Activated CD4-positive, alpha-beta T cell treated with anti-CD3 and anti-CD28 coated beads, Interleukin-2, amount 50 U/mL, for 24 hours (primary cell): ENCODE measurements at places on chromosomes 7 and 10.

DNA sequence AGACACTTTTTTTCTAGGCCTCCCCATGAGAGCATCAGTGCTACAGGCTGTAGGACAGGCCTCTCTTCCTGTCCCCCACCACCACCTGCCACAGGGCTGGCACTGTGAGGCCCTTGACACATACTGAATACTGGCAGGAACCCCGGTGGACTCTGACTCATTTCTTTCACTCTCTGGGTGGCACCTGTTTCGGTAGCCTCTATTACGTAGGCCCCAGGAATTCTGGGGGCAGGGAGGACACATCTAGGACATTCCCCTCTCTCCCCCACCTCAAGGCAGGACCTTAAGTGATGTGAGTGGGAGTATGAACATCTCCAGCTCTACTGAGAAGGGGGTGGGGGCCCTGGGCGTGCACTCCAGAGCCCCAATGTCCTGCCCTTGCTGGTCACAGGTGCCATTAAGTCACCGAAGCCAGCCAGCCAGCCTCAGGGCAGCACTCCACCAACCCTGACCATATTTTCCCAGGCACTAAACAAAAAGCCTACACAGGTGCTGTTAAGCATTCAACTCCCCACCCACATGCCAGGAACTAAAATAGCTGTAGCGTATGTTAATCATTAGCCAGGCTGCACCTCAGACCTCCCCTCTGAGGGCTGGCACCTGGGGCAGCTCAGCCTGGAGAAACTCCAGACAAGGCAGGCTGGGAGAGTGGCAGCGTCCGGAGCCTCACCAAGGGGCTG is 8.9 kb downstream of the ANXA11 start:
- DNase-seq, result peak; percentile 54

GRCh38 chr10:22250897-22251660 is 33.3 kb upstream of the EBLN1 start:
- no peak for DNase-seq

DNA sequence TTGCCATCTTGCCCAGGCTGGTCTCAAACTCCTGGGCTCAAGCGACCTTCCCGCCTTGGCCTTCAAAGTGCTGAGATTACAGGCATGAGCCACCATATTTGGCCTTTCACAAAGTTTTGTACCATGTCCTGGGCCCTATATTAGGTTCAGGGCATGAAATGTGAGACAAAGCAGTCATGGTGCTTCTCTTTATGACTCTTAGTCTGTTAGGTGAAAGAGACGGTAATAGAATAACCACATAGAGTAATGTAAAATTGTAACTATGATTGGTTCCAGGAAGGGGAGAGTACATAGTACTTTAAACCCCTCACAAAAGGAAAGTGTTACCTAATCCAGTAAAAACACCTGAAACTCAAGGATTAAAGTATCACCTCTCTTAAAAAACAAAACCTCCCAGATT is 144.7 kb downstream of the SPAG6 start:
- no peak for DNase-seq

GRCh38 chr10:113713640-113713982 is 33.9 kb downstream of the CASP7 start:
- no peak for DNase-seq

DNA sequence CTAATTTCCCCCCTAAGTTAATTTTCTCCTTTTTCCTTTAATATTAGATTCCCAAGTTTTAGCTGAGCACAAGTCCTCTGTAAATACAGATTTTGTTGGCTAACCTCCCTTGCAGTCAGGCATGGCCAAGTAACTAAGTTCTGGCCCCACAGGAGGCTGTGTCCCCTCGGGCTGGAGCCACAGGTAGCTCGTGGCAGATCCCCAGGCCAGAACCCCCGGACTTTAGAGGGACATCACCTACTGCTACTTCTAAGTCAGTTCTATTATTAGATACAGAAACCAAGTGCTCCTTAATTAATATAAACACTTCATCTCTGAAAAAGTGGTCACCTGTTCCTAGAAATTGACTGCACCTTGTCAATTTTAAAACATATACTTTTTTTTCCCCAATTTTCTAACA is 46.1 kb upstream of the NCAPG2 start:
- DNase-seq, result no peak

DNA sequence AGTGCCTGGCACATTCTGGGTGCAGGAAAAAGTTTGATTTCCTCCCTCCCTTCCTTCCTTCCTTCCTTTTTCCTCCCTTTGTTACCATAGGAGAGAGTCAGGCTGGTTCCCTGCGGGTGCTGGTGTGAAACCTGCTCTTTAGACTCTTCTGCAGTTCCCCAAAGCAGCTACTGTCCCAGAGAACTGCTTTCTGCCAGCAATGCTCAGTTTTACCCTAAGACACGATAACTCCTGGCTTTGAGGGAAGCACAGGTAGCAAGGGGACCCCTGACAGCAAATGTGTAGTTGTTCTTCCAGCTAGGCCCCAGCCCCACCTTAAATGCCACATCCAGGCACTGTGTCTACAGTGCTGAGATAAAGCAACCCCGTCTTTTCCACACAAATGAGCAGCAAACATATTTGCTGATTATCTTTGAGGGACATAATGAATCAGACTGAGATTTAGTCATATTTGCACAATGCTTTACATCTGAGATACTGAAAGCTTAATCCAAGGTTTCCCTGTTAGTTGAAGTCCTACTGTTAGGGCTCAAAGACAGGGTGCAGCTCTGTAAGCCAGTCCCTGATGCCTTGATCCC is 55.5 kb downstream of the MET start:
- DNase-seq, result no peak

- no peak for DNase-seq
These were observed 41.8 kb downstream of the COL17A1 start for GRCh38 chr10:104043854-104044253.

DNA sequence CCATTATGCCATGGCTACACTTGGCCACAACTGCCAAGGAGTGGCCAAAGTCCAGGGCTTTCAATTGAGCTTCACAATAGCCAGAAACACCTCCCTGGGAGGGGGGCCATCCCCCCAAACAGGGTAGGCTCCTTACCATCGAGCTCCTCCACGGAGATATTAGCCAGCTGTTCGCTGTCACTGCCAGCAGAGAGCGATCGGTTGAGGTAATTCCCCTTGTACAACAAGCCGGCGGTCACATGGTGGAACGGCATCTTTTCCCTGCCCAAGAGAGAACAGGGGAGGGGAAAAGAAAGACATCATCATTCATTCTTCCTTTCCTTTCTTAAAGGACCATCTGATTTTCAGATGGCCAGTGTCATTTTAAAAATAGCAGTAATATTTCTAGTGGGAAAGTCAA is 133.6 kb downstream of the CALN1 start:
- DNase-seq, result no peak

GRCh38 chr7:122468945-122469344 is 164.4 kb upstream of the FEZF1 start:
- no peak for DNase-seq

GRCh38 chr10:100993986-100994708 is 5.5 kb upstream of the LZTS2 start:
- no peak for DNase-seq

GRCh38 chr10:107577221-107577620 is 412.7 kb upstream of the SORCS1 start:
- no peak for DNase-seq

DNA sequence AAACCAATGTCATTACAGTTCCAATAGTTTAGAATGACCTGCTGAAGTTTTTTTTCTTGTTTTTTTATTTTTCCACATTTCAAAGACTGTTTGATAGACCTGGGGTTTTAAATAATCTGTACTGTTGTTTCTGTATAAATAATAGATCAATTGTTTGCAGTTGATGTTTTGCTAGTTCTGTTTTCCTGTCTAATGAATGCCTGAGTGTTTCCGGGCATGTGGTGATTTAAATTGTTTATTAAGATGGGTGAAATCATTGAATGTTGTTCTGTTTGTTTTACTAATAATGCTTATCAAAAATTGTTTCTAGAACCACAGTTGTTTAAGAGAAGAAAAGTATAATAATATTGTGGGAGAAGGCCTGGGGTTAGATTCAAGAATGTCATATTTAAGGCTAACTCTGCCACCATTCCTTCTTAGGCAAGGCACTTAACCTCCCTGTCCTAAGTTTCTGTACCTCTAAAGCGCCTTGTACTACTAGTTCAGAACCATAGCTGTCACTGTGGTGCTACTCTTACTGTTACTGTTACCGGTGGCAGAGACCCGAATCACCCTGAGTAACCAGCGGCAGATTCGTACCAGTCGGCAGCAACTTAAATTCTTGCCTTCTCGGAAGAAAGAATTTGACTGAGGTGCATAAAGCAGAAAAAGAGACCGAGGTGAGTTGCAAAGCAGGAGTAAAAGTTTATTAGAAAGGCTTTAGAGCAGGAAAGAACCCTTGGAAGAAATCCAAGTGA is 1014.1 kb downstream of the REEP3 start:
- DNase-seq, result no peak

- DNase-seq, result no peak
These were observed 137.3 kb upstream of the ZMIZ1 start for GRCh38 chr10:78931321-78932053.

DNA sequence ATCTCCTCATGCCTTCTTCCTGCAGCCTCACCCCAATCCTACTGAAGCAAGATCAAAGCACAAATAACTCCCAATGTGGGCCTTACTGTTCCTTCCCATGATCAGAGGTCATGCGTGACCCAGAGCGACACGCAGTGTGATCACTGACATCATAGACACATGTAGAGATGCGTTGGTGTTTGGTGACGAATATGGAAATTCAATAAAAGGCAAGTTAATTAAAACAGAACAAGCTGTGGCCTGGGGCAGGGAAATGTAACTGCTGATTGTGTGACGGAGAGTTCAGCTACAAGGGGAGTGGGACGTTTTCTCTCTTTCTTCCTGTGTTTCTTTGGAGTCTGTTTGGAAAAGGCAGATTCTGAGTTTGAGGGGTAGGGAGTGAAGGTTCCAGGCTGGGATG is 34.8 kb upstream of the CARD11 start:
- DNase-seq, result no peak

- no peak for DNase-seq
These were observed 213.6 kb upstream of the FOXK1 start for GRCh38 chr7:4468320-4469102.

- DNase-seq, result no peak
These were observed 6.3 kb downstream of the UNC5B start for GRCh38 chr10:71218651-71219050.

DNA sequence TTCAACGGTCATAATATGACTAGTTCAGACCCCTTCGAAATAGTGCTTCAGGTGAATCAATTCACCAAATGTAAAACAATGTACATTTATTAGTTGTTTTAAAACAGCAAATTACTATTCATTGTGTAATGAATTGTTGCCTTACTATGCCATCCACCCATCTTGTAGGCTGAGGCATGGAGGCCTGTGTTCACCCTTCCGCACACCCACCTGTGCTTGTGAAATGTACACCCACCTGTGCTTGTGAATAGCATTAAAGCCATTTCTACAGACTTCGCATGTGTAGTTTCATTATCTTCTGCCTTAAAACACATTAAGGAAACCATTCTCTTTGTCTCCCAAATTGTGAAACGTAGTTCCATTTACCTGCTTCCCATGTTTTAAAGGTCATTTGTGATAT is 16.8 kb downstream of the CLRN3 start:
- DNase-seq, result no peak

GRCh38 chr7:150949971-150950491 is 28.1 kb downstream of the KCNH2 start:
- no peak for DNase-seq

DNA sequence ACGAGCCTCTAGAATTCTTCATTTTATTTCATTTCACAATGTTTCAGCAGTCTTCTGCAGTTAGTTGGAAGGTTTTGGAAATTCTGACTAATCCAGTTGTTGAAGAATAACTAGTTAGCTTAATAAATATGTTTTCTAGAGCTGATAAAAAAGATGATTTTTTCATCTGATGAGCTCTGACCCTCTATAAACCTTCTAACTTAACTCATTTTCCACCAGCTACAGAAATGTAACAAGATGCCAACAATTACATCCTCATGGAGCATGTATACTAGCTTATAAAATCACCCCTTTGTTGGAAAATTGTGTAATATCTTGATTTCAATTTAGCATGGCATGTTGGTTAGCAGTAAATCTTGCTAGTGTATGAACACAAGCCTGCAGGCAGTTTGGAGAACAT is 33.1 kb downstream of the KAT6B start:
- no peak for DNase-seq

- no peak for DNase-seq
These were observed 153.7 kb downstream of the FANK1 start for GRCh38 chr10:126049759-126050700.

GRCh38 chr7:100360135-100360854 is 2.4 kb downstream of the PILRB start:
- DNase-seq, result no peak

DNA sequence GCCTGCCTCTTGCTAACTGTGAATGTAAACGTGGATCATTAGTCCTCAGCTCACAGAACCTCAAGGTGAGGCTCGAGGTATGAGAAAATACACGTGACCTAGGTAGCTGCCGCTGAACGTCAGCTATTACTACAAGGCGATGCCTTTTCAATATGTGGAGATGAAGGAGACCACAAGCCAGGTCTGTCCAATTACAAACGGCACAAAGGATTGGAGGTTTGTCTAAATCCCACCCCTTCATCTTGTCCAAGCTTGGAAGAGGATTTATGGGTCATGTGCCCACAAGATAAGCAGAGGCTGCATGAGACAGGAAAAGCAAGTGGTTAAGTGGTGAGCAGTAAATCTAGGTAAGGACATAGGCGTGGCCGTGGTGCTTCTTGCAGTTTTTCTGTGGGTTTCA is 3.4 kb downstream of the H2BK1 start:
- no peak for DNase-seq

- DNase-seq, result no peak
These were observed 179.9 kb downstream of the SFMBT2 start for GRCh38 chr10:7230951-7231350.

DNA sequence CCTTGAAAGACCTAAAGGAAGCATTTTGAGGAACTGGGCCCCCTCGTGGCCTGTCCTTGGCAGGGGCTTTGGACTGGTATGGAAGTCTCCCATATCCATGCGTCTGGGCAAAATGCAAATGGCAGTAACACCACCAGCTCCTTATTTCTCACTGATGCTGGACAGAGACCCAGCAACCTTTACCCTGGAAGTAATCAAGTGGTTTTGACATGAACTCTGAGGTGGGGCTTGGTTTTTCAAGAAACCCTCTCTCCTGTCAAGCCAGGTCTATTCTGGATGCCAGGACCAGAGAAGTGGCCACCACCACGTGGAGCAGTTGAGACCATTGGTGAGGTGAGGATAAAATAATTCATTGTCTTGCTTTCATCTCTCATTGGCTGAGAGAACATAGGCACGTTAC is 84.4 kb downstream of the OTUD1 start:
- DNase-seq, result no peak

- DNase-seq, result peak; percentile 32
These were observed 91.5 kb downstream of the FOXL3 start for GRCh38 chr7:381211-382042.

GRCh38 chr7:39248692-39249090 is 271.0 kb downstream of the POU6F2 start:
- no peak for DNase-seq

- DNase-seq, result no peak
These were observed 138.2 kb upstream of the MKLN1 start for GRCh38 chr7:131189488-131189887.

- DNase-seq, result no peak
These were observed 421.6 kb downstream of the RPS24 start for GRCh38 chr10:78455236-78455635.

GRCh38 chr10:30398788-30399187 is 35.2 kb upstream of the MAP3K8 start:
- DNase-seq, result no peak
